ENCODE measurements at places on chromosomes 5 and 9.
A peak's percentile ranks its signal among the peaks of the same experiment; 100 is the strongest.

DNA sequence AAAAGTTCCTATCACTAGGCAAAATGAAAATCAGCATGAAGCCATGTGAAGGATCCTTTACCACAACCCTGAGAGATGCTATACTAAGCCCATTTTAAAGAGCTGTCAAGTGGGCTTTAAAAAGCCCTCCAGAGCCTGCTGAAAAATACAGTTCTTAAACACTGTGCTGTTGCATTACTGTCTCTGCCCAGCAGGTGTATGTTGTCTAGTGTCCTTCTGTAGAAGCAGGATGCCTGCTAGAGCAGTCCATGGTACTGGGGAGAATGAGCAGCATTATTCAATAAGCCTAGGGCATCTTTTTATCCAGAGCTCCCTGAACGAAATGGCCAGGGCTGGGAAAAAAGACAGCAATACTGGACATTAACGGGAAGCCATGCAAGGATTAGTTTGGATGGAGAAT lies 126.2 kb upstream of the PLCXD3 start:
- DNase-seq = no peak

DNA sequence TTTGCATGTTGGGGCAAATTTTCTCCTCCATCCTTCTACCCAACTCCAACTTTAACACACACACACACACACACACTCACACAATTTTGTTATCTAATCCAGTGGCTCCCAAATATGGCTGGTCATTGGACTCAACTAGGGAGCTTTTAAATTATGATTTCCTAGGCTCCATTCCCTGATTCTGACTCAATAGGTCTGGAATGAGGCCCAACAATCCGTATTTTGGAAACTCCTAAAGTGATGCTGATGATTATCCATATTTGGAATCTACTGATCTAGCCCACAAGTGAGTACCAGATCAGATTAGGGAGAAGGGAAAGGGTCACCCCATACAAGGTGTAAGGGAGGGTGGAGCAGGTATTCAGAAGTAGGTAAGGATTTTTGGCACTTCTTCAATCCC lies 309.7 kb downstream of the TLE1 start:
- DNase-seq = no peak

GRCh38 chr9:92724528-92725265 lies 39.9 kb downstream of the BICD2 start:
- DNase-seq = peak; percentile 3

DNA sequence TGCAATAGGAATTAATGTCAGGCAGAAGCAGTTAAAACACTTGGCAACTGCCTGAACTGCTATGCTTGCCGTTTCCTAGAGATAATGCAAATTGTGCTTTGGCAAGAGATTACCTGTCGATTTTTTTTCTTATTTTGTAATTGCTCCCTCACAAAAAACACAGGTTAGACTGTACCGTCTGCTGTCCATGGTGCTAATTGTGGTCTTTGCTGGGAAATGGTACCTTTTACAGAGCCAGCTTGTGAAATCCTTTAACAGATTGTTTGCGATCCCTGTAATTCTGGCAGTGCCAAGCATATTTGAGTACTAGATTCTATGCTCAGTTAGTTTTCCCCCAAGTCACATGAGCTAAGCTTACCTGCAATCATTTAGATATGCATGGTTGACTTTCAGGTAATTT lies 2125.8 kb upstream of the WWC1 start:
- no peak for DNase-seq

All from activated CD4-positive, alpha-beta T cell treated with anti-CD3 and anti-CD28 coated beads for 1 hour (primary cell).